Tibial nerve (tissue), 4 donors: ENCODE measurements at places on chromosomes 11 and 22.

DNA sequence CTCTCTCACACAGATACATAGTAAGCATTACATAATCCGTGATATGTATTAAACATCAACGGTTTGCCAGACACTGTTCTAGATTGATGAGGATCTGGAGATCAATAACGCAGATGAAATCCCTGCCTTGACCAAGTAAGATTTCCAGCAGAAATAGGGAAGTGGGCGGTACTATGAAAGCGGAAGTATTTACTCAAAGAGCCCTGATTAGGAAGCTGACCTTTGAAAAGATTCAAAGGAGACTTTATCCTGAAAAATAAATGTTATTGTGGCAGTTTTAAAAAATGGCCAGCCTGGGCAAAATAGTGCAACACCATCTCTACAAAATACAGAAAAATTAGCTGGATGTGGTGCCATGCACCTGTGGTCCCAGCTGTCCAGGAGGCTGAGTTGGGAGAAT, 26.8 kb downstream of the GAB2 start:
- no peak for DNase-seq

GRCh38 chr11:121591405-121592033, 138.8 kb upstream of the SORL1-AS1 start:
- DNase-seq, result peak; percentile 49

GRCh38 chr22:35150183-35151107, 84.5 kb downstream of the ISX start:
- peak; percentile 40 for DNase-seq

DNA sequence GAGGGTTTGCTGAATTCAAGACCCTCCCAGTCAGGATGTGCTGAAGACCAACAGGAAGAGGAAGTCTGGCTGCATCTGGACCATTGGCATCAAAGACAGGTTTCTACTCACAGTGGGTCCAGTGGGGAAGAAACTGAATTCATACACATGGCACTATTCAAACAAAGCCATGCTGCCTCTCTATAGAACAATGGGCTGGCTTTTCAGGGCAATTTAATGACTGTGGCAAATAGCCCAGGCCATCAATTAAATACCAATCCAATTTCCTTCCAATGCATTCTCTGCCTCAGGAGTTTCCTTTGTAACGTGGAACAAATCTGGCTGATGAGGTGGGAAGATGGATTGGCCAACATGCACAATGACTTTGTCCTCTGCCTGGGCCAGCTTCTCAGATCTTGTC, 98.6 kb downstream of the SEZ6L start:
- no peak for DNase-seq

- DNase-seq, result no peak
These were observed 55.1 kb upstream of the SEPTIN5 start for GRCh38 chr22:19658967-19659804.

DNA sequence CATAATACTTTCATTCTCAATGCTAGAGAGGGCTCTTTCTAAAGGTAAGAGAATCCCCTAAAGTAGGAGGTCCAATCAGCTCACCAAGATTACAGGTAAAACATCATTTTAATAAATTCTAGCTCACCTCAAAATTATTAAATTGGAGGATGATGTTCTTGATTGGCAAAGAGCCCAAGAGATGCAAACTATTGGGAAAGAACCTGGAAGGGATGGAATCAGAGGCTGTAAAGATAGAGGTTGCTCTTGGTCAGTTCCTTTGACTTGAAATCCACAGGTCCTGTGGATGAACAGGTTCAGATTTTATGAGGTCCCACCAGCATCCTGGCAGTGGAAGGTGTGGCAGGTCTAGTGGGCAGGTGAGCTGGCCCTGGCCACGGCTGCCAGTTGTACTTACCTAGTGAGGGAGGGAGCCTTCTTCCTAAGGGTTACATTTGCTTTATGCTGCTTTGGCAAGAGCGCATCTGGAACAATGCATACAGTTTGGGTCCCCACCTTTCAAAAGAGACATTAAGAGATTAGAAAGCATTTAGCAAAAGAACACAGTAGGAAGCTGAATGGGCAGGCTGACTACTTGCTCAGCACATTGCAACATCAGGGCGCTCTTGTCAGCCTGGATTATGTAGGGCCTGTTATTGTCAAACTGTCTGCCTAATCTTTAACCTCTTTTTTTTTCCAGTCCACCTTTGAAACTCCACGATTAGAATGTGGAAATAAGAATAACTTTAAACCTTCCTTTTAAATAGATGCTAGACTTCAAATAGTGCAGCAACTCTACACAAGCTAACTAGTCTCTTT, 97.0 kb downstream of the RDX start:
- DNase-seq, result no peak
